ENCODE measurements at places on chromosomes 2 and 18. TPM values are rescaled to one million over a fixed set of nuclear protein-coding genes. Genes with fewer than 3 reads are reported as not detected.

The SPDYA gene
- 0.14 TPM for total RNA-seq

The REG3G gene
- total RNA-seq, result not detected

The GREB1 gene
- 7.8 TPM for total RNA-seq

The RPRM gene
- not detected for total RNA-seq

The TEX44 gene
- total RNA-seq, result not detected

The GPBAR1 gene
- total RNA-seq, result 1.5 TPM

The IKZF2 gene
- 6.8 TPM for total RNA-seq

The CXCR1 gene
- total RNA-seq, result 0.44 TPM

The HOXD12 gene
- not detected for total RNA-seq

The CACNB4 gene
- 0.25 TPM for total RNA-seq

The ADGRF3 gene
- not detected for total RNA-seq

The L3MBTL4 gene
- total RNA-seq, result 3.5 TPM

The MAPK4 gene
- total RNA-seq, result 21.7 TPM

The DLX1 gene
- total RNA-seq, result not detected

The IL36G gene
- not detected for total RNA-seq

The TUBA3E gene
- total RNA-seq, result 47.1 TPM

The ESPNL gene
- not detected for total RNA-seq

The STPG4 gene
- not detected for total RNA-seq

The SPC25 gene
- 0.60 TPM for total RNA-seq

The CRACDL gene
- 3.0 TPM for total RNA-seq

The ABCG5 gene
- total RNA-seq, result not detected

The CFAP65 gene
- not detected for total RNA-seq

The PROC gene
- total RNA-seq, result not detected

The DPYSL5 gene
- not detected for total RNA-seq

Data from left ventricle myocardium inferior (tissue), 1 donor.